ENCODE measurements at places on chromosomes 7 and 10.

- H3K27me3 ChIP-seq: no peaks in the 10 kb centered on the region
- H3K4me1 ChIP-seq: no peaks in the 10 kb centered on the region
- H3K4me3 ChIP-seq: no peak overlapping the region
- H3K27ac ChIP-seq: no peak overlapping the region
- no peak for DNase-seq
These were observed 30.4 kb downstream of the CROT start for GRCh38 chr7:87375662-87376435.

DNA sequence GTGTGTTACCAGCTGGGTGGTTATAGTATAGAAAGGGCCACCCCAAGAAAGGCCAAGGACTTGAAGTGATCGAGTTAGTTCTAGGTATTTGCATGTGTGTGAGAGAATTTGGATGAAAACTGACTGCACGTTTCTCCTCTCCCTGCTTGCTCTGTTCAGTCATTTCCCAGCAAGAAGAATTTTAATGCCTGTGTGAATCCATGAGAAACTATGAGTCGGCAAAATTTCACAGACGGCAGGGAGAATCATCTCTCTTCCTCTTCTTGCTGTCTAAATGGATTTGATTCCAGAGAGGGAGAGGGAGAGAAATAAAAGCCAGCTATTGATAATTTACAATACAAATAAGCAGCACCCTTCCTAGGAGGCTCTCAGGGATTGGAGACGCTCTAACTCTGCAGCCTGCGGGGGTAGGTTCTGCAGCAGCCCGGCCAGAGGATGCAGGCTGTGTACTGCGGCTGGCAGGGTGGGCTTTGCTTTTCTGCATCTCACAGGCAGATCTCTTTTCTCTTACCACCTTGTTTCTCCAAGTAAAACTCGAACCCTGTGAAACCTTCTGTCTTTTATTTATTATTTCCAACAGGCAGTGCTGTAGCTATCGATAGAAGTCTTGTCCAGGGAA lies 183.6 kb downstream of the TCF7L2 start:
- DNase-seq: no peak
- H3K36me3 ChIP-seq: no peaks in the 10 kb centered on the region
- H3K4me3 ChIP-seq: peak overlapping the region; percentile 30

- peak overlapping the region; percentile 54 for H3K4me3 ChIP-seq
- H3K27ac ChIP-seq: no peak overlapping the region
- peak; percentile 72 for DNase-seq
- H3K4me1 ChIP-seq: no peaks in the 10 kb centered on the region
These were observed 6.6 kb upstream of the OGDHL start for GRCh38 chr10:49768731-49769130.

- H3K4me1 ChIP-seq: peaks cover 10% of the 10 kb centered on the region
- DNase-seq: no peak
- H3K4me3 ChIP-seq: no peak overlapping the region
- no peaks in the 10 kb centered on the region for H3K27me3 ChIP-seq
These were observed 6.4 kb downstream of the ANXA7 start for GRCh38 chr10:73407495-73407894.
